ENCODE measurements at places on chromosomes 4 and X.

- peak; percentile 82 for DNase-seq
Observed at GRCh38 chrX:40098264-40099054, 701 bp upstream of the BCOR start.

GRCh38 chrX:12901486-12901885, 4.9 kb upstream of the TLR8 start:
- DNase-seq, result peak; percentile 59

- peak; percentile 44 for DNase-seq
Observed at GRCh38 chr4:118344801-118345200, 8.0 kb downstream of the PRSS12 start.

DNA sequence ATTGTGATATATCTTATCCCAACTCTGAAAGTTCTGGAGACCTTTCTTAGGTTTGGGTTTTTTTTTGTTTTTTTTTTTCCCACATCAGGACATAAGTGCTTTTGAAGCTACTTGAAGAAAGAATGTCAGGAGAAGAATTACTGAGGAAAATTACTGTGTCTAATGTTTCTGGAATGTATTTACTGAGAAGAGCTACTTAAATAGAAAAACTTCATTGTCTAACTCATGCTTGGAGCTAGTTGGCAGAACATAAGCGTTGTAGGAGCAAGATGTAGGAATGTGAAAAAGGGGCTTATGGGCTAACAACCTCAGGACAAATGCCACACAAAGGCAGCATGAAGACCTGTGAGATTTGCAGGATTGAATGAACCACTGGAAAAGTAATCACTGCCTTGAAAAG, 166.6 kb upstream of the GLRA2 start:
- DNase-seq, result no peak

DNA sequence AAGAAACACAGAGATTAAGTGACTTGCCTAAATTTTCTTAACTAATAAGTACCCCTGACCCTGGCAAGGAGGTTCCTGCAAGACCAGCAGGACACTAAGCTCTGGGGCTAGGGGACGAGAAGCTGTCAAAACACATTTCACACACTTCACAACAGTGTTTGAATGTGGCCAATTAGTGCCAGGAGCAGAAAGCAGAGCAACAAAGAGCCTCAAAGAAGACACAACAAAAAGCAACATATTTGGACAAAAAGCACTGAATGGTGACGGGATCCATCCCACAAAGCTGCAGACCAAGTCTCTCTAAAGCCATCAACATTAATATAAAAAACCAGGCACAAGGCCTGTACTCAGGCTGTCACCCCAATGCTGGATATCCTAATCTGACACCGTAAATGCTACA, 361.9 kb upstream of the RASGEF1B start:
- DNase-seq, result peak; percentile 81

GRCh38 chr4:73104695-73105094, 35.2 kb upstream of the COX18 start:
- no peak for DNase-seq

- DNase-seq, result peak; percentile 50
Observed at GRCh38 chrX:10482261-10482660, 138.1 kb downstream of the MID1 start.

- DNase-seq, result no peak
Observed at GRCh38 chr4:131348263-131348662, 1800.8 kb upstream of the PCDH10 start.

GRCh38 chr4:180542445-180543100, 1700.6 kb upstream of the TENM3 start:
- DNase-seq, result peak; percentile 59

DNA sequence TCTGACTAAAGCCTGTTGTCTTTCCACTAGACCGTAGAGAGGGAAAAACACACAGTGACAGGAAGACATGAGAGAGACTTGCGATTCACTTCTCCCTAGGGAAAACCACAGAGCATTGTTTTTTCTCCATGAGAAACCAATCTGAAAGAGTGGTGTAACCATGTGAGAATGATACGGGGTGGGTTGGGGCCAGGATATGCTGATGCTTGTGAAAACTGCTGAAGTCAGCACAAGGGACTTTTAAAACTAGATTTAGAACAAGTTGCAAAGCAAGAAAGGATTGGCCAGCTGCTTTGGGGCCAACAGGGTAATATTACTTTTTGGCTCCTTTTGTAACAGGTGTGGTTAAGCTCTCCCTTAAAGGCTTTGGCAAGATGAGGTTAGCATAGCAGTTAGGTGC, 66.1 kb downstream of the NHSL2 start:
- no peak for DNase-seq

GRCh38 chr4:22500831-22501714, 14.8 kb downstream of the ADGRA3 start:
- DNase-seq, result no peak

GRCh38 chr4:71366766-71367165, 27.9 kb downstream of the SLC4A4 start:
- DNase-seq, result no peak

- no peak for DNase-seq
Observed at GRCh38 chr4:121790976-121791375, 10.1 kb upstream of the EXOSC9 start.

DNA sequence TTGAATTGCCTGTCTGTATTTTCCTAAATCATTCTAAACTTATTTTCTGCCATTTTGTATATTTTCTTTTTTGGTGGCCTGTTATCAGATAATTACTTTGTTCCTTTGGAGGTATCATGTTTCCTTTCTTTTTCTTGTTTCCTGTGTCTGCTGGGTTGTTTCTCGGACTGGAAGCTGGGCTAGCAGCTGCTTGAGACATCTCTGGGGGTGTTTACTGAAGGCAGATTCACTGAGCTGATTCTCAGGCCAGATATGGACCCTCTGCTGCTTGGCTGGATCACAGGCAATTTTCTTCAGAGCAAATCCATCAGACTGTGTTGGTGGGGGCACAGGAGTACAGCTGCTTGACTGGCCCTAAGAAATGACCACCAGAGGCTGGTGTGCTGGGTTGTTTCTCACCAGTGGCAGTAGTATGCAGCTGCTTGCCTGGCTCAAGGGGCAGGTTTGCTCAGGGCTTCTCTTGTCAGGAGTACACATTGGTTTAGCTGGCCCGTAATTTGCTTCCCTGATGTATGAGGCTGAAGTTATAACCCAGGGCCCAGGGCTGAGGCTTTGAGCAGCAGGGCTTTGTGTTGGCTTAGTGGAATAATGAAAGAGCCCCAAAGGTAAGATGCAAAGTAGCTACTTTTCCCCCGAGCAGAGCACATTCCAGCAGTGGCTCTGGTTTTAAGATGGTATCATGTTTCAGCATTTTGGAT, 680.6 kb downstream of the TECRL start:
- DNase-seq, result no peak

DNA sequence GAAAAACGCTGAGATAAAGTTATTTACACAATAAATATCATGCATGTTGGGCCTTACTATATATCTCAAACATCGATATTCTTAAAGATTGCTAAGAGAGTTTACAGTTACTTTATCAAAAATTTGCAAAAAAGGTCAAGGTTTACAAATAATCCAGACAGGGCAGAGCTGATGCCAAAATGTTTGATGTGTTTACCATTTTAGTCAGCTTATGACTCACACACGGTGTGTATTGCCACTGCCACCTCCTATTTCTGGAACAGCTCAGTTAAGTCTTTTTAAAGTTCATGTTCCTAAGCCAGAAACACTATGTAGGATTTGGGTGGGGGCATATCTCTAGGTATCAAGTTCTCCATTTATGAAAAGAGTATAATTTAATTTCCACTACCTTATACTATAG, 580.6 kb downstream of the INPP4B start:
- no peak for DNase-seq

DNA sequence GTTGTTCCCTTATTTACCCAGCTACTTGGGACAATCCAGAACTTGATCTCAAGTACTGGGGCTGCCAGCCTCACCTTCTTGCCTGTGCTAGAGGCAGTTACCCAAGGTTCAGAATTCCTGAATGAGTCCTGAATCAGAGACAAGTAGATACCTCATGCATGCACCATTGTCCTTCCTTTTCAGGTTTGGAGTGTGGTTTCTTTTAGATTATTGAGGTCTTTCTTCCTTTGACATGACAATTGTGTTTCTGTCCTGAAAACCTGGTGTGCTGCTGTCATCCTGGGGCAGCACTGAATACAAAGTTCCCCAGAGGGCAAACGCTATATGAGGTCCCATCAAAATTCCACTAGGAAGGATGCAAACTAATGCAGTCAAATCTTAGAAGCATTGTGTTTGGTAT, 3.5 kb downstream of the CXCL2 start:
- DNase-seq, result no peak

DNA sequence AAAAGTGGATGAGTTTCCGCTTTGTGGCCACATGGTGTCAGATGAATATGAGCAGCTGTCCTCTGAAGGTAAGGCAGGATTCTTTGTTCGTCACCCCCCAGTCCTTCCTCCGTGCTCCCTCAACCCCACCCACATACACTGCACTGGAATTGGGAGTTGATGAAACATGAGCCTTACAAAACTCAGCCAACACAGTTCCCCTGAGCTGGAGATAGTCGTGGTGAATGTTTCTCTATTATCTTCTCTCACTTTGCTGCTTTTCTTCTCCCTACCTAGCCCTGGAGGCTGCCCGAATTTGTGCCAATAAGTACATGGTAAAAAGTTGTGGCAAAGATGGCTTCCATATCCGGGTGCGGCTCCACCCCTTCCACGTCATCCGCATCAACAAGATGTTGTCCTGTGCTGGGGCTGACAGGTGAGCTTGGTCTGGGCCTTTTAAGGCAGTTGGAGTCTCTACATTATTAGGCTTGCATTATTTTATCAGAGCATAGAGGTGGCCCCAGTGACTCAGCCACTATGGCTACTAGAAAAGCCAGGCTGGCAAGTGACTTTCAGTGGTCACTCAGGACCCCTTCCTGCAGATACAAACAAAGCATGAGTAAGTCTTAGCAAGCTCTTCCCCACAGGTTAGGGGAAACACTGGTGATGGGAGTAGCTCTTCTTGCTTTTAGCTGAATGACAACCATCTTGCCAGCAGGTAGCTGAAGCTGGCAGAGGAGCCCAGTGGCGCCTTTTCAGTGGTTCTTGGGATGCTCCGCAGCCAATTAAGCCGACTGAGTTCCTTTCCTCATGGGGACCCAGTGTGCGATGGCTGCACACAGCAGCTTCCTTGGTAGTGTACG, 1.6 kb downstream of the RPL10 start:
- no peak for DNase-seq

DNA sequence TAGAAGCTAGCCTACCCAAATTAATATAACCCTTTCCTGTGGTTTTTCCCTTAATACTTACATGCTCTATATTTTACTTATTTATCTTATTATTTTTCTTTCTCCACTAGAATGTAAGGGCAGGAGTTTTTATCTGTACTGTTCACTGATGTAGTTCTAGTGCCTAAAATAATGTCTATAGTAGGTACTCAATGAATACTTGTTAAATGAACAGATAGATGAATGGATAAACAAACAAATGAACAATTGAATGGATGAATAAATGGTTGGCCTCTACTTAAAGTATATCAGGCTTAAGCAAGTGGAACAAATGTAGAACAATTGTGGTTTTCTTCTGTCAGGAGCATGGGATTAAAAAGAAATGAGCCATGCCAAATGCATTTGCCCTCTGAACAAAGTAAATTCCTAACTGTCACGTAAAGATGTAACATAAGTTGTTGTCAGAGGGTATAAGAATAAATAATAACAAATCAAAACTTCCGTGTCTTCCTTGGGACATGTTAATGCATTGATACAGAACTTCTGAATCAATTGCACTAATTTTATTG, 54.1 kb downstream of the SYTL5 start:
- DNase-seq, result no peak

- no peak for DNase-seq
Observed at GRCh38 chrX:68363984-68364383, 69.3 kb downstream of the OPHN1 start.

Data from eye (tissue), 1 donor.